ENCODE measurements at places on chromosomes 7 and 10.

DNA sequence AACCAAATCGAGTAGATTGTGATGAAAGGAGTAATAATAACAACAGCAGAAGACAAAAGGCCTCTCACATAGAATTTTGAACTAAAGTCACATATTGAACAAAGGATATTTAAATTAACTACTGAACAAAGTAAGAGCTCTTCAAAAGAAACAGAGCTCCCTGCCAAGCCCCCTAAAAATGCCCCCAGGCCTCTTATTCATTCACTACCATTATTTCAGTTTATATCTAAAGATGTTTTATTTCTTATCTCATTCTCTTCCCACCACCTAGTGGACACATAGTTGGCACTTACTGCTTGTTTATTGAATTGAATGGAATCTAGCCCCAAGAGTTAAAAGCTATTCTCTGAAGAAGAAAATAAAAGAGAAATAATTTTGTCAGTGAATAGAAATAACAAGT, 37.4 kb downstream of the VCL start:
- DNase-seq, result no peak

DNA sequence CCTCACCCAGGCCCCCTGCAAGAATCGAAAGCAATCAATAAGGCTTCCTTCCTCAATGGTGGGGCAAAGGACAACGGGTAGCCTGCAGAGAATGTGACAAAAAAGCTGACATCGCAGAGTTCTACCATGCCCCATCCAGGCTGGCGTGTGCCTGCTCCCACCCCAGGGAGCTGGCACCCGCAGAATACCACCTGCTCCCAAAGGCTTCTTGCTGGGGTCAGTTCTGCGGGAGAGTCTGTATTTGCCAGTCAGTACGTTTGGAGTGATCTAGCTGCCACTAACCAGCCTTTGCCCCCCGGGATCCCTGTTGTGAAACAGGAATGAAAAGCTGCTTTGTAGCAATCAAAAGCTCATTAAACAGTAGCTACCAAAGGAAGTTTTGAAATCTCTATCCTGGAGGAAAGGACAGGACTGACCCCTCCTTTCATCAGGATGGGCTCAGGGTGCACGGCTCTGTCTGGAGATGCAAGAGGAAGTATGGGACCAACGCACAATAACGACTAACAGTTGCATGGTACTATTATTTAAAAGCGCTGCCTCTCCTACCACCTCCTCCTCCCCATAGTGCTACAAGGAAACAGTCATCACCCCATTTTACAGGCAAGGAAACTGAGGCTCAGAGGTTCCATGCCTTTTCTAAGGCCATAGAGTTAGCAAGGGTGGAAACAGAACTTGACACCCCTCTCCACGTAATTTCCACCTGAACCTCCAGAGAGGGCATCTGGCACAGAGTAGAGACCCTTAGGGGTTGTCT, 67.0 kb downstream of the FGFR2 start:
- DNase-seq, result no peak

DNA sequence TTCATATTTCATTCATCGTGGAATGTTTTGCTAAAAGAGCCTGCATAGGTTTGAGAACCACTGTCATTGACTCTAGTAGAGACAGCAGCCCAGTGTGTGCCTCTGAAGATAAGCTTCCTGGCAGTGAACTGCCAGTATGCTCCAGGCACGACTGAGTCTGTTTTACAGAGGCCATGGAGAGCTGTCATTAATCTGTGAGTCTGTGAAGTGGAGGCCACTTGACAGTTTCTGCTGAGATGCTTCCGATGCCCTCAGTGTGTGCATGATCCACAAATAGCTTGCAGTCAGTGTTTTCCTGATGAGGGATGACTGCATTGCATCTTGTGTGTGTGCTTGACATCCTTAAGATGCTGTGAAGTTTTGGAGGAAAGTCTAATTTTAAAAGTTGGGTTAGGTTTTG, 162.2 kb downstream of the PFKFB3 start:
- no peak for DNase-seq

- DNase-seq, result no peak
Measured at GRCh38 chr10:3786295-3787015, 1.4 kb upstream of the KLF6 start.

GRCh38 chr10:89973326-89973725, 271.9 kb downstream of the KIF20B start:
- DNase-seq, result no peak

DNA sequence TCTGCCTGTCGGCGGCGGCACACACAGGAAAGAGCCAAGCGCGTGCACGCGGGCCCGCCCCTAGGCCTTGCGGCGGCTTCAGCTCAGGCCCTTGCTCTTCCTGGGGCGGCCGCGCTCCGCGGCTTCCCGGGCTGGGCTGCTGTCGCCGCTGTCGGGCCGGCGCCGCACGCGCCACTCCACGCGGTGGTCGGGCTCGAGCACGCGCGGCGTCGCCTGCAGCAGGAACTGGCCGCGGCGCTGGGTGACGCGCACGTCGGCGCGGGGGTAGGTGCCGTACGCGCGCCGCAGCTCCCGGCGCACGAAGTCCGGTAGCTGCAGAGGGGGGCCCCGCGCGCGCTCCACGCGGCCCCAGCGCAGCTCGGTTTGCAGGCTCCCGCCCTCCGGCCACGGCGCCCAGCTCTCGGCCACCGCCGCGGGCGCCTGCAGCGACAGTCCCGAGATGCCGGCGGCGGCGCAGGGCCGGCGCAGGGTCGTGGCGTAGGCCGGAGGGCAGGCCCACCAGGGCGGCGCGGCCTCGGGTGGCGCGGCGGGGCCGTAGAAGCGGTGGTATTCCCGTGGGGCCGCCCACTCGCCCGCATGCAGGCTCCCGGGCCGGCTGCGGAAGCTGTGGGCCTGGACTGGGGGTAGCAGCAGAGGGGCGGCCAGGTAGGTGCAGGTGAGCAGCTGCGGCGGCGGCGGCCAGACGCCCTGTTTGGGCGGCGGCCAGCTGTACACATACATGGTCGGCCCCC, 804 bp downstream of the C10orf95 start:
- peak; percentile 80 for DNase-seq

- no peak for DNase-seq
Measured at GRCh38 chr10:100746784-100747455, 1.5 kb downstream of the PAX2 start.

DNA sequence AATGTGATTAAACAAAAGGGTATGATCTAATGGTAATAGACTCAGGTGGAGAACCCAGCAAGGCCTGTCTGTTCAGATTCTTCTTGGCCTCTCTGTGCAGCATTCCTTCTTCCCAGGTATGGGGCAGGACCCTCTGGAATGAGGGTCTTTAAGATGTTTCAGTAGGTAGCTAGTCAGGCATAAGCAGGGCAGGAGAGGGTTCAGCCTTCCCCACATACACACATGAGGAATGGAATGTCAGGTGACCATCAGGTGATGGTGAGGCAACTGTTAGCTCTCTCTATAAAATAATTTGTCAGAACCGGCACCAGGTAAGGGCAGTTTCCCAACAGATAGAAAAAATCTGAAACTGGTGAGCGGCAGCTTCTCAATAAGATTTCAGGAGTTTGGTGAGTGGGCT, 222.3 kb upstream of the PHYHIPL start:
- no peak for DNase-seq

- no peak for DNase-seq
Measured at GRCh38 chr10:99880080-99880835, 97.8 kb downstream of the ABCC2 start.

DNA sequence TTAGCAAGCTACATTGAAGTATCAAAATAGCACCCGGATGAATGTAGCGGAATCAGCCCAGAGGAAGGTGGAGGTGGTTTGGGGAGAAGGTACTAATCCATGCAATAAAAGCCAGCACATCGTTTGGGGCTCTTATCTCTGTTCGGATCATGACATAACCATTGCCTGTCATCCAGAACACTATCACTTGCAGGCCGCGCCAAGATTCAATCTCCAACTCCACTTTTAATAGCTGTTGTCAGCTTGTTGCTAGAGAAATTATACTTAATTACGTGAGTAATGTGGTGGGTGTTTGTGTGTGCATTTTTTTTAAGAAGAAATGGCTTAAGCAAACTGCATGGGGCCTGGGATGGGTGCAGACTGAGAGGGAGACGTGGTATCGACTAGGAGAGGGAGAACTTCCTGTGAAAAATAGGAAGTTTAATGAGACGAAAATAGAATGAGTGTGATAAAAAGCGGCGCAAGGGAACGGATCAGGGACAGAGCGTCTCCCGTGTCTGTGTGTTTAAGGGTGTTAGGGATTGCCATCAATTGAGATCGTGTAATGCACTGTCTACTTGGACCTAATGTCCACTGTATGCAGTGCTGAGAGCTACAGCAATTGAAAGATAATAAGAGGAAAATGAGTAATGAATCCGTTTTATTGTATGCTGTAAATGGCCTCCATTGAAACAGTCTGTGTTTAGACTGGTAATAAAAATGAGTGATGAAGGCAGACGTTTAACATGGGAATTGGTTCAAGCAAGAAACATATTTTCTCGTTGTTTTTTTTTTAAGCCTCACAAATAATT, 27.6 kb upstream of the SFMBT2 start:
- no peak for DNase-seq

- DNase-seq, result no peak
Measured at GRCh38 chr7:109879287-109879828, 1211.6 kb upstream of the LRRN3 start.

- DNase-seq, result no peak
Measured at GRCh38 chr10:81872206-81872862, 2.7 kb upstream of the NRG3 start.

GRCh38 chr10:102342958-102343357, 52.5 kb upstream of the NFKB2 start:
- no peak for DNase-seq

DNA sequence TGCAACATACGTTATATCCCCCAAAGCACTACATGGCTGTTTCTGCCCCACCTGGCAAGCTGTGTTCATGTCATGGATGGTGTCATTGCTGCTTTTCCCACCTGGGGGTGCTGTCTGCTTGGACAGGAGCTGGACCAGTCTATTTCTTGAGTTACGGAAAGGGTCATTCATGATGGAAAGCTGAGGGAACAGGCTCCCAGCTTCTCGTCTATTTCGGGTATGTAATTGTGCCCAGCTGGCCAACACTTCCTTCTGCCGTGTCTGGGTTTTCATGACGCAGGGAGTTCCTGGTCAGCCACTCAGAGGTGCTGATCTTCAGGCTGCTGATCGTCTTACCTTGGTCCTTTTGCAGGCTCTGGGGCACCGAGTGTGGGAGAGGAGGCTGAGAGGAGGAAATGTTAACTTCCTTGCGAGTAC, 8.6 kb downstream of the BTBD16 start:
- DNase-seq, result no peak

DNA sequence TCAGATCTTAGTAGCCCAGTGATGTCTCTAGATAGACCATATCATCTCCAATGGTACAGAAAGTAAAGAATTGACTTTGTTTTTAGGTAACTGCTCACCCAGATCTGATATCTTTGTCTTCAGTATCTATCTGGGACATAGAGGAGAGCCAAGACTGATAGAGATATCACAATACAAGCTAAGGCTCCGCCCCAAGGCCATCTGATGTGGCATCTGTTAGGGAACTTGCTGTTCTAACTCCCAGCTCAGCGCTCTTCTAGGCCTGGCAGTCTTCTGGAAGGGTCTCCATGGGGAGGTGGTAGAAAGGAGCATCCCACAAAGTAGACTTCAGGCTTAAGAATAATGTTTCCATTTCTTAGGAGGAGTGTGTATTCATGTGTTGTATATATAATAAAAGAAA, 88.4 kb upstream of the SAMD8 start:
- no peak for DNase-seq

GRCh38 chr7:102096706-102097427, 189.8 kb upstream of the SH2B2 start:
- no peak for DNase-seq

DNA sequence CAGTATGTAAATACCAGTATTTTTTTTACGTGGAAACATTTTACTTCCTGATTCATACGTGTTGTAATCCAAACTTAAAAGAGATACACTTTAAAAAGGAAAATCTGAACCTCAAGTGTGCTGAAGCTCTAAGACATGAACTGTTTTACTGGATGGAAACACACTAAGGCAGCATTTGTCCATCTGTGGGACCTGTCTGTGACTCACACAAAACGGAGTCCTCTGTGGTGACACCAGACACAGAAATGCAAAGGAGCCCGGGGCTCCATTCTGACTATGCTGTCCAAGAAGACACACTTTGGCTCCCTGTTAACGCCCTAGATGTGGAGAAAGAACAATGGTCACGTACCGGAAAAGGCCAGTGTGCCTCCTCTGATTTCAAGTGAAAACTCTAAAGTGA, 23.9 kb downstream of the RNF133 start:
- no peak for DNase-seq

DNA sequence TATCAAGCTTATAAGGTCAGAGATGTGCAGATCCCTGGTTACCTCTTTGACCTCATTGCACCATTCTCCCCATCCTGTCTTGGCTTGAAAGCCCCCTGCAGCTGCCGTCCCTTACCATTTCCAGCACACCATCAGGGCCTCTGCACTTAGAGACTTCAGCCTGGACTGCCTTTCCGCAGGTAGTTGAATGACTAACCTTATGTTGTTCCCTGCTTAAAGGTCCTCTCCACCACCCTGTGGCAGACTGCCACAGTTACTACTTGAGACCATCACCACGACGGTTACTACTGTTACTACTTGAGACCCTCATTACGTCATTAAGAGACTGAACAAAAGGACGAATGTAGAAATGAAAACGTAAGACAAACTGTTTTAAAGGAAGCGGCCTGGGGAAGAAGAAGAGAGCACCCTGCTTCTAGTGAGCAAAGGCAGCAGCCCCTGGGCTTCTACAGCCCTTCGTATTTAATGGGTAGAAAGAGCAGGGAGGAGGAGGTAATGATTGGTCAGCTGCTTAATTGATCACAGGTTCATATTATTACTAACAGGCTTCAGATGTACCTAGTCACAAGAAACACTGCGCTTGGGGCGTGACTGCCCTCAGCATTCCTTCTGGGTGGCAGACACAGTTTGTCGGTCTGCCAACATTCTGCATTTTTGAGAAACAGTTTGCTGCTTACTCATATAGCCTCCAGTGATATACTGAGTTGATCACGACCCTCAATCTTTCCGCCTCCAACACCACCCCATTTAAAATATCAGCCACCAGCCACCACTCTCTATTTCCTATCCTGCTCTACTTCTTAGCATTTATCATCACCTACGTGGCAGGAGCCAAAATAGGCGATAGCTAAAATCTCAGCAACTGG, 74.1 kb upstream of the PARD3 start:
- DNase-seq, result no peak

GRCh38 chr10:100520811-100521210, 1.1 kb upstream of the SEC31B start:
- DNase-seq, result no peak

GRCh38 chr10:32112055-32112454, 55.8 kb upstream of the KIF5B start:
- no peak for DNase-seq

DNA sequence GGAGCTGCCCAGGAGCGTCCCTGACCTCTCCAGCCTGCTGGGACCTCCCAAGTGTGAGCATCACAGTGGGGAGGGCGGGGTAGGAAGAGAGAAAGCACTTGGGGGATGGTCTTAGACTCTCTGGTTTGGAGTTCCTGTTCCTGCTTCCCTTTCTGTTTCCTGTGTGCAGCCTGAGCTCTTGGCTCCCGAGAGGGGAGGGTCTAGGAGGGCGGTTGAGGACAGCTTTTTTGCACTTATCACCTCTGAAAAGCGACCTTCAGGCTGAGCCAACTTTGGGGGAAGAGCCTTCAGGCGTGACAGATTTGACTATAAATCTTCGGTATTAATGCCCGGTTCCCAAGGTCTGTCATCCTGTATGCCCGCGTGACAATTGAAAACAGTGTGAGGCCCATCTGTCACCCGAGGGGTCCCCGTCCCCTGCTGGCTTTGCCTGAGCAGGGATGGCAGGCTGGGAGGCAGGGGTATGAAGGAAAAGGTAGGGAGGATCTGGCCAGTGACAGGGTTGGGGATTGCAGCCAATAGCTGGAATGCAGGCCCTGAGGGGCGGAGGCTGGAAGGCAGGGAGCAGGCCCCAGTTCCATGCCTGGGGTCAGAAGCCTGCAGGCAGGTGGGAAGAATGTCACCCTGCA, 78.6 kb downstream of the CDH23 start:
- DNase-seq, result no peak

All from T-helper 1 cell (primary cell).